ENCODE measurements at places on chromosomes 4 and X.

GRCh38 chrX:141405853-141406492 lies 163.7 kb upstream of the SPANXC start:
- DNase-seq, result peak; percentile 9

GRCh38 chr4:2406920-2407319 lies 11.5 kb downstream of the ZFYVE28 start:
- no peak for DNase-seq

DNA sequence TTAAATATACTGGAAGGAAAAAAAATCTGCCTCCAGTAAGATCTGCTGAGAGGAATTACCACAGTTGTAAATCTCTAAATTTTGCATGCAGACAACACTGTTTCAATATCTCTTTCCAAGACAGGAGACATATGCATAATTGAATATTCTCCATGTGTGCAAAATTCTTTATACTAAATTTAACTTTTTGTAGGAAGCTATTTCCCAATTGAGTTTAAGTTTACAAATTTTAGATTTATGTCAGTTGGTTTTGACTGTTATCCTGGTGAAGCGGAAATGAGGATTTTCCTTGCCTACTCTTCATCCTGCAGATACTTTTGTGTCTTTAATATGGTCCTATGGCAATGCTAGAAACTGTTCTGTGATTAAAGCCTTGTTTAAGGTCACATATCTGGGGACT lies 1352.9 kb downstream of the FSTL5 start:
- no peak for DNase-seq

GRCh38 chr4:84907145-84907544 lies 59.3 kb downstream of the WDFY3 start:
- no peak for DNase-seq

- DNase-seq, result no peak
These were observed 12.2 kb downstream of the AFF1 start for GRCh38 chr4:86946868-86947500.

GRCh38 chr4:150540536-150540935 lies 41.4 kb upstream of the MAB21L2 start:
- DNase-seq, result no peak

- DNase-seq, result no peak
These were observed 180.5 kb downstream of the KLHL13 start for GRCh38 chrX:117936118-117936517.

DNA sequence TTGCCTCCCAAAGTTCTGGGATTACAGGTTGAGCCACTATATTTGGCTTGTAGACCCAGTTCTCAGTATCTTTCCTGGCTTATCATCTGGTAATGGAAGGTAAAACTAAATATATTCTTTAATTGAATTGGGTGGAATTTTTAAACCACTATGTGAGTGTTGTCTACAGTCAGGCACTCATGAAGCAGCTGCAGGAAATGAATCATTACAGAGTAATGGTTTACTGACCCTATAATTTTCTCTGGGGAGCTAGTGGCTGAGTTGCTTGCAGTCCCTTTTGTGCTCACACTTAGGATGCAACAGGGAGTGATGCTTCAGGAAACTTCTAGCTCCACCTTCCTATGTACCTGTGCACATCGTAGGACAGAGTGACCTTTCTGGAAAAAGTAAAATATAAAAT lies 4.1 kb upstream of the UGT2B7 start:
- peak; percentile 59 for DNase-seq

GRCh38 chrX:120751683-120752082 lies 121.8 kb upstream of the C1GALT1C1 start:
- DNase-seq, result no peak

GRCh38 chrX:10098270-10098713 lies 58.5 kb upstream of the CLCN4 start:
- DNase-seq, result no peak

DNA sequence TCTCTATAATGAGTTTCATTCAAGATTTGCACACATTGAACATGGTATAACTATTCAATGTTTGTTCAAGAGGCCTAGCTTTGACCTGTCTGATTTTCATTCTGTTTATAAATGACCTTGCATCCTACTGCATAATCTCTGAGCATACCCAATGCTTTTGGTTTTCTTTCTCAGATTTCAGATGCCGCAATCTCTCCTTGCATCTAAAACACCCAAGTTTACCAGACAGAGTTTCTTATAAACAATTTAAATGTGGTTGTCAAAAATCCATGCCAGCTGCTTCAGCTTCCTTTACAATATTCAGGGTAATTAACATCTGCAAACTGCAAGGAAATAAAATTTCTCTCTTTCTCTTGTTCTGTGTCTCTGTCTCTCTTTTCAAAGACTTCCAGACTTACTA lies 123.0 kb upstream of the PCDH18 start:
- no peak for DNase-seq

DNA sequence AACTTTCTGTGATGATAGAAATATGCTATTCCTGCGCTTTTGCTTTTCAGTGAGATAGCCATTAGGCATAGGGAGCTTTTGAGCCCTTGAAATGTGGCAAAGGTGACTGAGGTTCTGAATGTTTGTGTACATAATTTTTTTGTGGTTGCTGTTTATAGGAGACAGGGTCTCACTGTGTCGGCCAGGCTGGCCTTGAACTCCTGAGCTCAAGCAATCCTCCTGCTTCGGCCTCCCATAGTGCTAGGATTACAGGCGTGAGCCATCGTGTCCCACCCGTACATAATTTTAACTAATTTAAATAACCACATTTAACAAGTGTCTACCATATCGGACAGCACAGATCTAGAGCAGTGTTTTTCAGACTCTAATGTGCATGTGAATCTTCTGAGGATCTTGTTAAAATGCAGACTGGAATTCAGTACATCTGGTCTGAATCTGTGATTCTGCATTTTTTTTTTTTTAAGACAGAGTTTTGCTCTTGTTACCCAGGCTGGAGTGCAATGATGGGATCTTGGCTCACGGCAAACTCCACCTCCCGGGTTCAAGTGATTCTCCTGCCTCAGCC lies 45.3 kb downstream of the CASP6 start:
- DNase-seq, result no peak

- DNase-seq, result no peak
These were observed 98.3 kb upstream of the NWD2 start for GRCh38 chr4:37146260-37146659.

- DNase-seq, result no peak
These were observed 109.7 kb downstream of the RTL5 start for GRCh38 chrX:72021975-72022374.

DNA sequence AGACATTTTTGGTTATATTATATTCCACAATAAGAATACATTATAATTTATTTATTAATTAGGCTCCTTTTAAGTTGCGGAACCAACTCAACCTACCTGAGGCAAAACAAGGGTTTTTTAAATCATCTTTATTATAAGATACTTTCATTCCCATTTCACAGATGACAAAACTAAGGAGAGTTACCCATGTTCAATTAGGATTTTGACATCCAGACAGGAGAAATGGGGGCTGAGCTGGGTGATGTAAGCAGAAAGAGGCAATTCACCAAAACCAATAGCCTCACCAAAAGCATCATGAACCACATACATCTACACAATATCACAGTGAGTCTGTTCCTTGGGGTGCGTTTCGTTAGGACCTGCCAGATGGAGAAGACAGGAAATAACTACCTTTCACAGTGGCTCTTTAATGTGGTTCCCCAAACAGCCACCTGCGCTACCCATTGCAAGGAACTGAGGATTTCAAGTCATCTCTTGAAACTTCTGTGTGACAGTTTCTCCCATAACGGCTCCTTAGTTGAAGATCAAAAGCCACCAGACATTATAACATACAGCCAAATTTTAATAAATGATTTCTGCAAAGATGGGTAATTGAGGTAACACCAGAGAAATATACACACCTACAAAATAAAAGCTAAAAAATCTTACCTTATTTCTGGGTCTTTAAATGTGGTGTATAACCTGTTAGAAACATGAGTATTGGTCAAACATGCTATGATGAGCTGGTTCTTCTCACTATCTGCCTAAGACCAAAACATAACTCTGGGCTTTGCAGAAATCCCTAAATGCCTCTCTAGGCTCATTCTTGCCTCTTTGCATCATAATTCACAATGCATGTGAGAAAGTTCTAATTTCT lies 190.6 kb upstream of the LEF1 start:
- DNase-seq, result no peak

GRCh38 chr4:98314791-98315565 lies 53.8 kb downstream of the RAP1GDS1 start:
- peak; percentile 35 for DNase-seq

- DNase-seq, result peak; percentile 12
These were observed at the start of gene RNF128 for GRCh38 chrX:106726485-106727437. TSS of gene RNF128 (plus strand) at chrX:106726701. CDS start at chrX:106726914, 213 bp downstream.

DNA sequence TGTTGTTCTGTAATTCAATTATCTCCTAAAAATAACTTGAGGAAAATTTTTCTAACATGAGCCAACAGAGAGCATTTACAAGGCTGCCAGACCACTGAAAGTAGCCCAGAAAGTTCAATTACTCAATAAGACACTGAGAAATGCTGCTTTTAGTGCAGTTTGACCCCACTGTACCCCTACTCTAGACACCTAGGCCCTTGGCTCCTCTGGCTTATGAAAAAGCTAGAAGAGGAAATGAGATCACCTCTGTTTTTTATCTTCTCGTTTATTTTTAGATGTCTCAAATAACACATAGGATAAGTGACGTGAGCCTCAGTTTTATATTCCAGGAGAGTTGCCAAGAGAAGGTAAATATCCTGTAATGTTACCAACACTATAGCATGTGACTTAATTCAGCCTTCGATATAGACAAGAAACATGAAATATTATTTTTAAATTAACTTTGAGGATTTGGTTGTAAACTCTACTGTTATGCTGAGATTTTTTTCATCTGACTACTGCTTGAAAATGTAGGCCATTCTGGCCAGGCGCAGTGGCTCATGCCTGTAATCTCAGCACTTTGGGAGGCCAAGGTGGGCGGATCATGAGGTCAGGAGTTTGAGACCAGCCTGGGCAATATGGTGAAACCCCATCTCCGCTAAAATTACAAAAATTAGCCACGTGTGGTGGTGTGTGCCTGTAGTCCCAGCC lies 24.4 kb downstream of the TNIP3 start:
- no peak for DNase-seq

DNA sequence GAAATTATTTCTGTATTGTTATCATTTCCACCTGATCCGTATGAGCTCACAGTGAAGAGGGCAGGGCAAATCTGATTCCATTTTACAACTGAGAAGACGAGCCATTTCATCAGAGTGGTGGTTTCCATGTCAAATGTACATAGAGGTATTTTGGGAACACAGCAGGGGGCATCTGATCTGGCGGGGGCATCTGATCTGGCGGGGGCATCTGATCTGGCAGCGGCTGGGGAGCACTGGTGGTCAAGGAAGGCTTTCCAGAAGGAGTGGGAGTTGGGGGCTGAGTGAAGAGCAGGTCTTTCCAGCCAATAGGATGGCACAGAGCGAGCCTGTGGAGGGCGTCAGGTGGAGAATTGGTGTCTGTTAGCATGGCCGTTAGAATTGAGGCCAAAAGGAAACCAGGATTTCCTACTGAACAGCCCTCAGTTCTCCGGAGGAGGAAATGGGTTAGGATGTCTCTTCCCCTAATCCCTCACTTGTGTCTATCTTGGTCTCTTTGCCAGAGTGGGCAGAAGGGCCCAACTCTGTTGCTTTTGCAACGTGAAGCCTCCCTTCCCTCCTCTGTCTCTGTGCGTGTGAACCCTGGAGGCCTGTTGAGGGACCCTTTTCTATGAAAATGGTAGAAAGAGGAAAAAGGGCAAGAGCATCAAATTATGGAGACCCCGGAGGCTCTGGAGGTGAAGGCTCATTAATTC lies 41.3 kb downstream of the RHOH start:
- no peak for DNase-seq

DNA sequence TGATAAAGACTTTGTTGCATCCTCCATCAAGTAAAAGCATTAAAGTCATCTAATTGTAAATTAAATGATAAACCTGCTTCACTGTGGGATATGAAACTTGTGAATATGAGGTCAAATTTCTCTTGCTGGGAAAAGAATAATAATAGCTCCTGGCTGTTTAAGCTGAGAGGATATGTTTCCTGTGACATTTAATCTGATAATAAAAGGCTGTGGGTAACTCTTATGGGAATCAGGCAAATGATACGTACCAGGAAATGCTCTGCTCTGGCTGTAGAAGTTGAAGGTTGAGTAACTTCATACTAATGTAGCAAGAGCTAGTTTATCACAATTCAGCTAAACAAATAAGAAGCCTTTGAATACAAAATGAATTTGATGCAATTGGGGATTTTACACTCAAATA lies 574.6 kb downstream of the RAPGEF2 start:
- DNase-seq, result no peak

- DNase-seq, result no peak
These were observed 199.3 kb downstream of the BMPR1B start for GRCh38 chr4:94957030-94957429.

DNA sequence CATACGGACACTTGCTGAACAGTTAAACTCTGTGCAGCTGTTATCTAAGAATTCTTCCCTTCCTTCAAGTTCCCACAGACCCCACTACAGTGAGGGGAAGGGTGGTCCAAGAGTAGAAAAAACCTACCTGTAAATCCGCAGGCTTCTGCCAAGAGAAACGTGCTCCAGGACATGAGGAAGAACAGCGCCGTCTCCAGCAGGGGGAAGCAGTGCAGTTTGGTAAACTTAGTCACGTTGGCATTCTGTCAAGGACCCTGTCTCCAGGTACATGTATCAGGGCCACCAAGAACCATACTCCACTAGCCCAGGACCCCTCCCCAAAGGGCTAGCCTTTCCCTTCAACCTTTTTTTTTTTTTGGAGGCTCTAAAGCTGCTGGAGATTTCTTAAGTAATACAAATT lies 79.9 kb downstream of the CHST7 start:
- no peak for DNase-seq

GRCh38 chr4:79357365-79357764 lies 31.5 kb upstream of the NAA11 start:
- DNase-seq, result no peak

- DNase-seq, result peak; percentile 7
These were observed 775 bp upstream of the YIPF6 start for GRCh38 chrX:68498044-68498507.

DNA sequence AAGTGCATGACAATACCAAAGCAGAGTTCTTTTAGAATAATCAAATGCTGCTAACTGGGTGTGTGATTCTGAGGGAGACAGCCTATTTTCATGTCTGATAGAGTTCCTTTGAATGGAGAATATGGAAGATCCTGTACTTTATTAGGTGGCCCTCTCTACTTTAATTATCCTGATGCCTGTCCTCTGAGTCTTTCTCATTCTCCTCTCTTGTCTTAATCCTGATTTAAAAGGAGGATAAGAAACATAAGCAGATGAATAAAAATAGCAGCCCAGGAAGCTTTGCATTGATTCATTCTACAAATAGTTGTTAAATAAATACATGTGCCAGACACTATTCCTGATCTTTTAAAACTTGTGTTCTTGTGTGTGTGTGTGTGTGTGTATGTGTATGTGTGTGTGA lies 387.3 kb downstream of the SPRY1 start:
- DNase-seq, result no peak
